ENCODE measurements at places on chromosomes 5 and 9.

DNA sequence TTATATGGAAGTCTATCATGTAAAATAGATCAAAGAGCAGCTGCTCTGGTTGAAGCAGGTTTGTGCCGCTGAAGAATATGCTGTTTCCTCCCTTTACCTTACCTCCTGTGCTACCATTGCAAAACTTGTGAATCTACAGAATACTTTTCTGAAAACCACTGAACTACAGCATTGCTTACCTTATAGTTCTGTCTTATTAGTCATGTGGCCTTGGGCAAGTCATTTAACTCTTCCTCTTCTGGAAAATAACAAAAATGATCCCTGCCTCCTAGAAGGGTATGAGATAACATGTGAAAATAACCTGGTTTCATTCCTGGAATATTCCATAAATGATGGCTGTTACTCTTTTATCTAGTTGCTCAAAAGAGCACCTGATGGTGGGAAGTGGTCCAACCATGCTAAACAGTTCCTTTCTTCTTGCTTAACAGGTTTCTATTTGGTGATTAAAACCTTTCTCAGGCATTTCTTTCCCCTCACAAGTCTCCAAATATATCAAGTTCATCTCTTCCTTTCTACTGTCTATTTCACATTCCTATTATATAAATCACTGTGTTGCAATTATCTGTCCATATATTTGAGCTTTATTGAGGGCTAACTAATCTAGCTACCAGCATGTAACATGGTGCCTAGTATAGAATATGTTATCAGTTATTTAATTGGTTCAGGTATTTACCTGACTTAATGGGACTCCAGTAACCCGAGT lies 15.0 kb downstream of the TRIM32 start:
- no peak for DNase-seq

DNA sequence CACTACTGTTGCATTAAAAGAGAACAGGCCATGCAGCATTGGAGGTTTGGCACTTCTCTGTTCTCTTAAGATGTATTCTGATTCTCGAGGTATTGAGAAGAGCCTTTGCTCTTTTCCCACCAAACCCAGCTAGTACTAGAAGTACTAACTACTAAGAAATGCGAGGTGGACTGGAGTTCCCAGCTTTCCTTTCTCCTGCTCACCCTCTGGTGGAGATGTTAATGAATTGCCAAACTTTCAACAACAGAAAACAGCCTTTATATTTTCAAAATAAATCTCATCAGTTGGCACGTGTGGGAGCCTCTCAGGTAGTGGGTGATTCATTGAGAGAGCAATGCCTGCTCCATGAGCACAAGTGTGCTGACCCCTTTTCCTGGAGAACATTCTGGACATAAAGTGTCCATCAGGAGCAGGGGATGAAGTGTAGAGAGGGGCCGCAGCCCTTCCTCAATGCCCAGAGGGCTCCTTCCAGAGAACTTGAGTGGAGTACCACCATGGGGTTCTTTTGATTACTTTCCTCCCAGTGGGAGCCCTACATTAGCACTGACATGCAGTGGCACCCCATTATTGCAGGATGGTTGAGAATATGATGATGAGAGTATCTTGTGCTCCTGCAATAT lies 45.7 kb downstream of the TMEM174 start:
- no peak for DNase-seq

DNA sequence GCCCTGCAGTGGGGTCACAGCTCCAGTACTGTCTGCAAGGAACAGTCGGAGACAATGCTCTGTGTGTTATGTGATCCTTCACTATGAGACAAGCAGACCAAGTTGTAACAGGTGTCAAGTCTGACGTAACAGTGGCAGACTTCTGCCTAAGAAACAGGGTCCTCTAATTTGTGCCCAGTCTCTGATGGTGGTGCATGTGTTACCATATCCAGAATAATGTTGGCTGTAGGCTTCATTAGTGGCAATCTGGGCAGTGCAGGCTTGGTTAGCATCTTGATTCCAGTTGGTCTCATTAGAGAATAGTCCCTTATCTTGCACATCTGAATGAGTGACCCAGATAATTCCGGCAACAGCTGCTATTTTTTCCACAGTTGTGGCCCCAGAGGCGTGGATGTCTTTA lies 33.8 kb downstream of the ZNF131 start:
- no peak for DNase-seq

- DNase-seq = no peak
These were observed 56.0 kb upstream of the CER1 start for GRCh38 chr9:14778565-14778964.

DNA sequence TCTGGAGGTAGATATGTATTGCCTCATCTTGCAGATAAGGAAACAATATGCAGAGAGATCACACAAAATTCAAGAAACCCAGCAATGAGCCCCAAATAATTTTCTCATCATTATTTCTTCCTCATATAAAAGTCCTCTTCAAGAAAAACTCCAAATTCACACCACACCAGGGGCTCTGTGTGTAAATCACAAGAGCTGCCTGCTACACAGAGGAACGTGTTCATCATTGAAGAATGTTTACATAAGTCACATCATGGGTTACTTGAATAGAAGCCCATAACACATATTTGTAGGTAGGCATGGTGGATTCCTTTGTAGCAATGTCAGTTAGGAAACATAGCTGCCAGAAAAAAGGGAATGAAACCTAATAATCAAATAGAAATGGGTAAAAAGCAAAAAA lies 308.1 kb upstream of the TLE4 start:
- no peak for DNase-seq

DNA sequence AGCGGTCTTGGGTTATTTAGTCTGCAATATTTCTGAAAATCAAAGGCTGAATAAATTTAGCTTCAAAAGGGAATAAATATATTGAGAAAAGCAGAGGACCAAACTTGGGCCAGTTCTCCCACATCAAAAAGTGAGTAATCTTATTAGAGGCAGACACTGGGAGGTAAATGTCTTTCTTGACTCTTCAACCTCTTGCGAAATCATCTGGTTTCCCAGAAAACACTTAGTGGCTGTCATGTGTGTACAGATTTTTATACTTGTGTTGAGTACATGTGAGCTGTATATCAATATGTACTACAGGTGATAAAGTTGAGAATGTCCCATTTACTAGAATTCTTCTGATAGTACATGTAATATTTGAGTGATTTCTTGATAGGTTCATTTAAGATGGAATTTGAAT lies 454.9 kb downstream of the PRR16 start:
- no peak for DNase-seq

GRCh38 chr9:128072144-128073021 lies 4.4 kb downstream of the SLC25A25 start:
- DNase-seq = peak; percentile 44

GRCh38 chr5:124614105-124614504 lies 132.3 kb downstream of the ZNF608 start:
- DNase-seq = no peak

DNA sequence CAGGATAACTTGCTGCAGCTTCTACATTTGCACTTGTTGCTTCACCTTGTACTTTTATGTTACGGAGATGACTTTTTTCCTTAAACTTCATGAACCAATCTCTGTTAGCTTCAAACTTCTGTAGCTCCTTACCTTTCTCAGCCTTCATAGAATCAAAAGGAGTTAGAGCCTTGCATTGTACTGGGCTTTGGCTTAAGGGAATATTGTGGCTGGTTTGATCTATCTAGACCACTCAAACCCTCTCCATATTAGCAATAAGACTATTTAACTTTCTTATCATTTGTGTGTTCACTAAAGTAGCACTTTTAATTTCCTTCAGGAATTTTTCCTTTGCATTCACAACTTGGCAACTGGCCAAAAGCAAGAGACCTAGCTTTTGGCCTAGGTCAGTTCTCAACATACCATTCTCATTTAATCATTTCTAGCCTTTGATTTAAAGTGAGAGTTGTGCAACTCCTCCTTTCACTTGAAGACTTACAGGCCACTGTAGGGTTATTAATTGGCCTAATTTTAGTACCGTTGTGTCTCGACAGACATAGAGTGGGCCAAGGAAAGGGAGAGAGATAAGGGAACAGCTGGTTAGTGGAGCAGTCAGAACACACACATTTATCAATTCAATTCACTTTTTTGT lies 63.7 kb downstream of the SHOC1 start:
- no peak for DNase-seq

Data from CD4-positive, alpha-beta T cell (primary cell).